GM12892 (cell line): ENCODE measurements at places on chromosomes 5 and 9.

DNA sequence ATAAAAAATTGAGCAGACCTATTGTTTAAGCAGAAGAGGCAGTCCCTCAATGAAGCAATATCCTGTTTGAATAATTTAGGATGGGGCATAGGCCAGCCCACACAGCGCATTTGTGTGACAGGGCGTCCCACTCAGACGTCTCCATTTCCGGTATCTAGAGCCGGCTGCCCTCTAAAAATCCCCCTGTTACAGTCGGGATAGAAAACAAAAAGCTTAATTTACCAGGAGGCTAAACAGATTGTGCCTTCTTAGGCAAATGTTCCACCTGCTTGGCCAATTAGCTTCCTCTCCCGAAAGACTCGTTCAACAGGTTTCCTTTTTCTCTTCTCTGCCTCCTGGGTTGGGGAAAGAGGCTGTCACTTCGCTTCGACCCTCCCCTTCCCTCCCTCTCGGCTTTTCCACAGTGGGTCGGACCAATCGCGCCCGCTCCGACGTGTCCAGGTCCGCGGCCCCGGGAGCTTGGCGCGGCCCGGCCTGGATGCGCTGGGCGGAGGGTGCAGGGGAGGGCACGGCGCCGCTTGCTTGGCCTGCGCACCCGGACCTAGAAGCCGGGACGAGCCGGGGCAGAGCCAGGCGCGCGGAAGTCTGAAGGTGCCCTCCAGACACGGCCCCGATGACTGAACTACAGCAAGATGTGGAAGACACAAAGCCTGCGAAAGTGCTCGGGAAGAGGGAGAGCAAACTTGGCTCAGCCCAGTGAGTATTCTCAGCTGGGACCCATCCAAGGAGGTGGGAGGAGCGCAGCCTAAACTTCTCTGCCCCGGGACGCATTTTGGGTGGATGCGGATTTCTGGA, at the start of gene GRAMD2B:
GRAMD2B (plus strand) TSS at position 416 of the 795 bp plus-strand sequence; CDS start at position 614, 198 bp downstream.
- DNase-seq, result peak; percentile 40

DNA sequence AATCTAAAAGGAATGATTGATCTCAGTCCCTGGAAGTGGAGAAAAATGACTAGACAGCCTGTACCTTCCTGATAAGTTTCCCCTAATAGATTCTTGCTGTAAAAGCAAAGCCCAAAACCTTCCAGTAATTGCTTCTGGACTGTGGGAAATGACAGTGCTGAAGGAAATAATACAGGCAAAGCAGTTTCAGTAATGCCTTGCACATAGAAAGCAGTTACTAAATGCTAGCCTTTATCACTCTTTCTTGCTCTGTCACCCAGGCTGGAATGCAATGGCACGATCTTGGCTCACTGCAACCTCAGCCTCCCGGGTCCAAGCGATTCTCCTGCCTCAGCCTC, 50.3 kb downstream of the MAP1B start:
- DNase-seq, result no peak

GRCh38 chr9:96214635-96215034, 87.3 kb downstream of the HSD17B3 start:
- DNase-seq, result no peak

- no peak for DNase-seq
Observed at GRCh38 chr9:86413971-86414880, 60.0 kb upstream of the TUT7 start.
